Endodermal cell (in vitro differentiated cells): ENCODE measurements at places on chromosomes 12 and 14. TPM values are rescaled to one million over a fixed set of nuclear protein-coding genes. Genes with fewer than 3 reads are reported as not detected.

- no peak for DNase-seq
These were observed 46.8 kb downstream of the PRKCH start for GRCh38 chr14:61368114-61368710.

DNA sequence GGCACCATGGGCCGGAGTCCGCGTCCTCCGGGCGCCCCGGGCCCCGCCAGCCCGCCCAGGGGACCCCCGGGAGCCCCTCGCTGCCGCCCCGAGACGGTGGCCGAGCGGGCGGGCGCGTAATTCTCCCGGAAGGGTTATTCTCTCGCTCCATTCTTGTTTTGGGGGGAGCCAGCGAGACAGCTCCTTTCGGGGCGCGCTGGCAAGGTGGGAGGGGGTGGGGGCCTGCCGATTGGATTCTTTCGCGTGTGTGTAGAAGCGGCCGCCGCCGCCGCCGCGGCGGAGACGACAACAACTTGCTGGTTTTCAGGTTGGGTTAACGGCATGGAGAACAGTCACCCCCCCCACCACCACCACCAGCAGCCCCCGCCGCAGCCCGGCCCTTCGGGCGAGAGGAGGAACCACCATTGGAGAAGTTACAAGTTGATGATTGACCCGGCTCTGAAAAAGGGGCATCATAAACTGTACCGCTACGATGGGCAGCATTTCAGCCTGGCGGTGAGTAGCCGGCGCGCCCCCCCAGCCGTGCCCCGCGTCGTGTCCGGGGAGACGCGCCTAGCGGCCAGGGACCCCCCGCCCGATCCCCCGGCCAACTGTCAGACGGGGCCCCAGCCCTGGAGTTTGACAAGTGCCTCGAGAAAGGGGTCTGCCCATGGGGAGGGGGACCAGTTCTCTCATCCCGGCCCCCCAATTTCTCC, 755 bp downstream of the SETD1B start:
- peak; percentile 77 for DNase-seq

SBNO1 gene
- total RNA-seq: 31.6 to 45.8 TPM (median 44.5 TPM) in 3 replicates

- peak; percentile 30 for DNase-seq
These were observed 23.0 kb upstream of the MYL2 start for GRCh38 chr12:110943373-110943772.

TAS2R46 gene
- total RNA-seq: 0.84 to 1.3 TPM (median 1.2 TPM) in 3 replicates

EIF2B1 gene
- 33.2 to 42.0 TPM (median 38.3 TPM) in 3 replicates for total RNA-seq

GRCh38 chr12:106147956-106148355, 9.2 kb upstream of the NUAK1 start:
- DNase-seq: peak; percentile 46

GRCh38 chr12:61037792-61038191, 1222.4 kb upstream of the USP15 start:
- no peak for DNase-seq

DNA sequence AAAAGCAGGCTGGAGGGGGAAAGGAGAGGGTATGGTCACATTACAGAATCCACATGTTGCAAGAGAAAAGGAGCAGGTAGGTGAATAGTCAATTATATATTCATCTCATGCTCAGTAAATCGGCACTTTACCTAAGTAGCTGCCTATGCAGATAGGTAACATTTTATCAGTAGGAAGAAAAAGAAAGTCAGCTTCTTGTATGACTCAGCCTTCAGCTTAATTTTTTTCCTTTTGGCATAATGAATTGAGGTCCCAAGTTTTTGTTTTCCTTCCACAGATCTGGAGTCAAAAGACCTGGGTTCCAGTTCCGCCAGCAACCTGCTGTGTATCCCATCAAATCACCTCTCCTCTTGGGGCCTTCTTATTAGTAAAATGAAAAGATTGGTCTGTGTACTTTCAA, 6.0 kb upstream of the ACSM4 start:
- DNase-seq: no peak

DNA sequence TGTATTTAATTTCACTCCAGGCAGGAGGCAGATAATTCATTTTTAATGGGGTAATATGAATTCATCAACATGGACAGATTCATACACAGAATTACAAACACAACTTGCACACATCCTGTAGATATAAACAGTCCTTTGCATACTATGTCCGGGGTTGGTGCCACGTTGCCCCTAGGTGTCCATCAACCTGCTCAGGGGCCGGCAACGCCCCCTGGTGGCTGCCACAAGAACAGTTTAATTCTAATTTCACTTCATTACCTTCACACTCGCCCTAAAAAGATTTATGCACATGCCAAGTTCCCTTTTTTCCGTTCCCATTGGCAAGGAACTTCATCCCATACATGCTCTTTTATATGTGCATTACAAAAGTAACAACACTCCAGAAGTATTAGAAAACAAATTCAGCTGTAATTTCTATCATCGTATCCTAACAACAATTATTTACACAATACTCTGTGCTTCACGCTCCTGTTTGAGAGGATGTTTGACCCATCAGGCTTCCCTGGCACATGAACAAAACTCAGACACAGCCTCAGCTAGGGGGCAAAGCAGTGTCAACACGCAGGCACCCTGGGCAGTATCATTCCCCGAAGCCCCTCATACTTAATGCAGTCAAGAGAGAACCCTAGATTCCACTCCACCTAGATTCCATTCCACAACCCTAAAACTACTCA, 15.5 kb downstream of the MANSC1 start:
- DNase-seq: peak; percentile 89

CTSG gene
- not detected in 3 replicates for total RNA-seq

RAPGEF3 gene
- 7.7 to 12.0 TPM (median 11.4 TPM) in 3 replicates for total RNA-seq

- DNase-seq: no peak
These were observed 47.1 kb upstream of the MTERF2 start for GRCh38 chr12:107033758-107034739.

- DNase-seq: no peak
These were observed 97.3 kb downstream of the RIN3 start for GRCh38 chr14:92610849-92611271.

DNA sequence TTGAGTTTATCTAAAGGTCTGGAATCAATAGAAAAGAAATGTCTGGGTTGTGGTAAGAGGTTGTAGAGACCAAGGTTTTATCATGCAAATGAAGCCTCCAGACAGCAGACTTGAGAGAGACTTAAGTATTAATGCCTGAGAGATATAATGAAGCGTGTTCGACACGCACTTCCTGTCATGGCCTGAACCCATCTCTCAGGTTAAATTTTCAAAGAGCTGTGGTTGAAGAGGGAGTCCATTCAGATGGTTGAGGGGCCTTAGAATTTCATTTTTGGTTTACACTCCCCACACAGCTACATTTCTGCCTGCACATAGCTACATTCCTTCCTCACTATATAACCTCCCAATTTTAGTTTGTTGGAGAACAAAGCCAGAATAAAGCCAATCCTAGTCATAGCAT, 10.1 kb upstream of the CLEC12A start:
- no peak for DNase-seq

GRCh38 chr12:117360222-117360550, 1.2 kb downstream of the NOS1 start:
- DNase-seq: no peak

DNA sequence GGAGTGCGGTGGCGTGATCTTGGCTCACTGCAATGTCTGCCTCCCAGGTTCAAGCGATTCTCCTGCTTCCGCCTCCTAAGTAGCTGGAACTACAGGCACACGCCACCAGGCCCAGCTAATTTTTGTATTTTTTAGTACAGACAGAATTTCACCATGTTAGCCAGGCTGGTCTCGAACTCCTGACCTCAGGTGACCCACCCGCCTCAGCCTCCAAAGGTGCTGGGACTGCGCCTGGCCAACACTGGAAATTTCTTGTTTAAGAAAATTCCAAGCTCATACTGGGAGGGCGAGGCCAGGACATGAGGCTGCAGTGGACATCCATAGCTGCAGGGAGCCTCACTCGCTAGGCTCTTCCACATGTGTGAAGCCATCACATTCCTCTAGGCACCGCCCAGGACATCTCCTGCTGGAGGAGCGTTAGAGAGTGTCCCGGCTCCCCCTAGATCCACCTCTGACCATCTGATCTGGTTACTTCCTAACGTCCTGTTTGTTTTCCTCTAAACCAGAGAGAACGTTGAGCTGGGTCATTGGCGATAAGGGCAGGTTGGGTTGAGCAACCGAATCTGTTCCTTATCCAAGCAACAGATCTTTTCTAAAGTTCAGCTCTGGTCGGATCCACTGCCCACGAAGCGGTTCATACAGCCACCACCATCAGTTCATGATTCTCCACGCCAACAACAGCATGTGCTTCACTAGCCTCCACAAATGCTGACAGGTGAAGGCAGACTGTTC, 108.2 kb upstream of the MED13L start:
- DNase-seq: peak; percentile 84
